ENCODE measurements at places on chromosomes 1 and 21.

- no peak for DNase-seq
Measured at GRCh38 chr21:24583473-24583872, 1023.8 kb downstream of the MRPL39 start.

GRCh38 chr1:1678581-1679380 lies 13.8 kb downstream of the SLC35E2B start:
- DNase-seq = no peak

- DNase-seq = no peak
Measured at GRCh38 chr1:4626560-4627319, 27.7 kb upstream of the AJAP1 start.

DNA sequence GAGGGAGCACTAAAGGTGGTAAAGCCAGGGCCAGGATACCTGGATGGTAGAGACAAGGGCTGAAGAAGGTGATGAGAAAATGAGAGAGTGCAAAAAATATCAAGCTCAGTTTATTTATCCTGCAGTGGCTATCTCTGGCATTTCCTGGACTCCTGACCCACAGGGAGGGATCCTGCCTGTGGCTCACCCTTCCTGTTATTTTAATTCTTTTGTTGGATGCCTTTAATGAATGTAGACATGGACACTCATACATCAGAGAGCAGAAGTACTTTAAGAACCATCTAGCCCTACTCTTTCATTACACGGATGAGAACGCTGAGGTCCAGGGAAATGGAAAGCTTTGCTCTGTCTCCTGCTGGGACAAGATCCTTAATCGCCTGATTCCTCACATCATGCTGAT lies 20.6 kb downstream of the JUN start:
- DNase-seq = no peak

DNA sequence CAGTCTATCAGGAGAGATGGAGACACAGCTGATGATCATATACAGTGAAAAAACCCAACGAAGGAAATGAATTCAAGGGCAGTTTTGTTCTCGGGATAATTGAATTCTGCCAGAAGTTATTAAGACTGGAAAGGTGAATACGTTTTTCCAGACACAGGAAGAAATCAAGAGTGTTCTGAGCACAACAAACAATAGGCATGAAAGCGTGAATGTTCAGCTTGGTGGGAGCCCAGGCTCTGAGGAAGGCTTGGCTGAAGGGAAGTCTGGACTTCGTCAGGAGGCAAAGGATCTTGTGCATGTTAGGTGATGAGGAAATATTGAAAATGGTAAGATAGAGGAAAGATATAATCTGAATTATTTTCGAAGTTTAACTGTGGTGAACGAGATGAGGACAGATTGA lies 50.4 kb downstream of the CYYR1 start:
- no peak for DNase-seq

Measured in stimulated activated CD4-positive, alpha-beta T cell treated with anti-CD3 and anti-CD28 coated beads, Interleukin-15, amount 100 ng/mL, for 1 hour (primary cell).